NCI-H1092 treated with DMSO at 0.1 percent for 48 hours (cell line): ENCODE measurements at places on chromosomes 6 and 20.

DNA sequence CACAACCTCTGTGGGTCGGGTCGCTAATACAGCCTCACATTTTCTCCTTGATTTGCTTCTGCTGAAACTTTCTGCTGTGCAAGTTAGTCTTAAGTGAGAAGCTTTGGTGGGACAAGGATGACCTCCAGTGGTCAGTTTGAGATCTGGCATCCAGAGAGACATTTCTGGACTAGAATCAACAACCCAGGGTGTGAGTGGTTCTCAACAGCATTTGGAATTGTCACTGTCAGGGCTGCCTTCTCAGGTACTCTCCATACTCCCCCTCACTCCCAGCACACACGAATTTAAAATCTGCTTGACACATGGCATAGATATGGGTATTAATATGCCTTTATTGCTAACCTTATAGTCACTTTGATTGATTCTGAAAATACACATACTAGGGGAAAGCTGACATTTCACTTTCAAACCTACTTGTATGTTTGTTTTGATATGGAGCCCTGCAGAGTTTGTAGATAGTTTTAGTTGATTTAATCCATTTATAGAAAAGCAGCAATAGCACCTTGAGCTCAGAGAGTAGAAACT, 13.2 kb downstream of the OTOR start:
- DNase-seq = peak; percentile 70

DNA sequence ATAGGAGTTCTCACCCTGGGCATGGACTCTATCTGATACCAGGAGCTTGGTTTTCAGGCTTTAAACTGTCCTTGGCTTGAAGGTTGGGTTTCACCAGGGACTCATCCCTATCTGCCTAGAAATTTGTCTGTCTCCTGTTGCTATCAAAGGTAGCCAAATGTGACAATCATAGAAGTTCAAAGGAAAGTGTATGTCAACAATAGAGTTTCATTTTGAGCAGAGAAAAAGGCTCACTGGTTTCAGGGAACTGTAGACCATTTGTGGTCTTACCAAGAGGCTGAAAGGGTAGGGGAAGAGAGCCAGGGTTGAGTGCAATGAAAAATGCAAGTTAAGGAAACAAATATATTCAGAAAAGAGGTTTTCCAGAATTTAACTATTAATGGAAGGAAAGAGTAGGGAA, 966.8 kb upstream of the CITED2 start:
- no peak for DNase-seq

DNA sequence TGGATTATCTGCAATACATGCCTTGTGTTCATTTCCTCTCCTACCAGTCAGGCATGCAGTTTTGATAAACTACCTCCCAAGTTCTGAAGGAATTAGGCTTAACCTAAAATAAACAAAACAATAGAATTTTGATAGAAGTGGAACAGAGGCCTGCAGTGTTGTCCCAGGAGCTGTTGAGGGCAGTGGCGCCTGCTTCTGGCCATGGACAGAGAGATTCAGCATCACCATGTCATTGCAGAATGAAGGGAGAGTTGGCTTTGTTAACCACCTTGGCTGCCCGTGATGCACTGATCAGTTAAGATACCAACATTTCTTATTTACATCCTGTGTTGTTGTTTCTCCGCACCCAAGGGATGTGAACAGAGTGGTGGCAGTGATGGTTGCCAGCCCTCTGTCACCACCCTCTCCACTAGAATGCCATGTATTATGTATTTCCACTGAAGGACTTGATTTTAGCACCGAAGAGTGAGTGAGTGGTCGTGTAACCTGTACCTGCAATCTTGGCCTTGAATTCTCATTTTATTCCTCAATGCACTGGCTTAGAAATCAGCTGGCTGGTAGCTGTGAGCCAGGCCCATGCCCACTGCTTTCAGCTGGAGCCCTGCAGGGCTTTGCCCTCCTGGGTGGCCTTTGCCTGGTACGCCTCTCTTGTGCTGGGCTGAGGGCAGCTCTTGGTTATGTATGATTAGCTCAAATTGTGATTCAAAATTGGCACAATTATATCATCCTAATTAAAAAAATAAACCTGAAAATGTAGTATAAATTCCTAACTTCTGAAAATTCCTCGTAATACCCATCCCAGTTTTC, 56.5 kb downstream of the SHLD1 start:
- no peak for DNase-seq

DNA sequence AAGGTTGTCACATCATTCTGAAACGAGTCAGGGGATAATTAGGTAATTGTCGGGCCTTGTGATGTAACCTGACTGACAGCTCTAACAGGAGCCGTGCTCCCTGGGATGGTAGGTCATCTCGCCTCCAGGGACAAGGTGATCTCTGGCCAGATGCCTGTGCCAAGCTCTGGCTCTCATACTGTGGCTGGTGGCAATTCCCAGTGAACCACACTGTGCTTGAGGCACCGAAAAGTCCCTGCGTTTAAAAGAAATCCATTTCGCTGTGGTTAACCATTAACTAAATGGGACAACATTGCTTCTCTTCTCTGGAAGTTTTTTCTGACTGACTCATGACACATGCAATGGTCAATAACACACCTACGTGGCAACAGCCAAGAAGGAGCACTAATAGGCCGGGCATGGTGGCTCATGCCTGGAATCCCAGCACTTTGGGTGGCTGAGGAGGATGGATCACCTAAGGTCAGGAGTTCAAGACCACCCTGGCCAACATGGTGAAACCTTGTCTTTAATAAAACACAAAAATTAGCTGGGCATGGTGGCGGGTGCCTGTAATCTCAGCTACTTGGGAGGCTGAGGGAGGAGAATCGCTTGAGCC, 669.2 kb downstream of the PRKN start:
- DNase-seq = no peak

- no peak for DNase-seq
Observed at GRCh38 chr6:3383525-3383924, 73.3 kb downstream of the SLC22A23 start.

- no peak for DNase-seq
Observed at GRCh38 chr6:2659882-2660281, 90.8 kb downstream of the MYLK4 start.

DNA sequence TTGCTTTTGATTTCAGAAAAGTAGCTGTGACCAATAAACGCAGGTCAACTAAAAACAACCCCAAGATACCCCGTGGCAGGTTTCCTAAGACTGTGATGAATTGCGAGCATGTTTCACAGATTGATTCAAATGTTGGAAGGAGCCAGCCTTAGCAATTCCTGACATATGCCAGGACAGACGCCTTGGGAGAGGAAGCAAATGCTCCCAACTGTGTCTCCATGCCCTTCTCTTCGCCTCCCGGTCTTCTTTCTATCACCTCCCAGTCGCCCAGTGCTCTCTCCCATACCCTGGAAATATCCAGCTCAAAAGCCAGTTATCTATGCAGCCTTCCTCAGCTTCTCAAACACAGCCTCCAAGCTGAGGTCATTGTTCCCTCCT, 32.0 kb downstream of the KIAA0319 start:
- no peak for DNase-seq

- no peak for DNase-seq
Observed at GRCh38 chr20:15902493-15902892, 670.8 kb downstream of the KIF16B start.

GRCh38 chr6:17091122-17091521, 10.7 kb upstream of the STMND1 start:
- no peak for DNase-seq

- no peak for DNase-seq
Observed at GRCh38 chr20:10551732-10552724, 116.9 kb downstream of the SLX4IP start.

DNA sequence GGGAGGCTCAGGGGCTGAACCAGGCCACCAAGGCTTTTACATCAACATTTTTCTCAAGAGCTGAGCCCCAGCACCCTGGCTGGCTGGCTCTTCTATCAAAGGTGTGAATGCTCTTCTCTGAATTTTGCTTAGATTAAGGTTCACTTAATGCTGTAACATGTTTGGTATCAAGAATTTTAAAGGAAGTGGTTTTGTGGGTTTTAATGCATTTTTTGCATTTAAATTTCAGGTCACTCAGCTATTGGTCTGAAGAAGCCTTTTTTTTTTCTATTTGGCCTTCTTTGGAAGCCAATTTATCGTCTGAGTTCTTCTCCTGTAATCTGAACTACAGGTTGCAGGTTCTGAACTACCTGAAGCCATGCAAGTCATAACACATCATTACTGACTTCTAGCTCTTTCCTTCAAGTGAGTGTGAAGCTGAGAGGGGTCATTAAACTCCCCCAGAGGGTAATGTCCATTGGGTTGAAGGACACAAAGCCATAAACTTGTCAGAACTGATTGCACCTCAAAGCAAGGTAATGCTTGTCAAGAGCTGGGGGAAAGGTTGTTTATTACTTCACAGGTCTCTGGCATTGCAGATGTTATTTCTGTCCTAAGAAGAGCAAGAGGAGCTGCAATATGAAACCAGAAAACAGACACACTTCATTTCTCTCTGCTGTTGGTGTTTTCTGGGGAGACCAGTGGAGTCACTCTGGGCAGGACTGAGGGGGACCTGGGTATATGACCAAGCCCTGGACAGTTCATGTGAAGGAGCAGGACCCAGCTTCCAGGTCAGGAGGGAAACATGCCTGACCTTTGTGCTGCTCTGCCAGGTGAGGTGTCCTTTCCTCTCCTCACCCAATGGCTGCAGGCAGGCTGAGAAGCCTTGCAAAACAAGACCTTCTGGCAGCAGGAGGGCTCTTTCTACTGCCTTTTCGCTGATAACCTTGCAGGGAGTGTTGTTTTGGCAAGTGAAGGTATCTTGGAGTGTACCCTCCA, 26.1 kb upstream of the NEDD9 start:
- DNase-seq = no peak

DNA sequence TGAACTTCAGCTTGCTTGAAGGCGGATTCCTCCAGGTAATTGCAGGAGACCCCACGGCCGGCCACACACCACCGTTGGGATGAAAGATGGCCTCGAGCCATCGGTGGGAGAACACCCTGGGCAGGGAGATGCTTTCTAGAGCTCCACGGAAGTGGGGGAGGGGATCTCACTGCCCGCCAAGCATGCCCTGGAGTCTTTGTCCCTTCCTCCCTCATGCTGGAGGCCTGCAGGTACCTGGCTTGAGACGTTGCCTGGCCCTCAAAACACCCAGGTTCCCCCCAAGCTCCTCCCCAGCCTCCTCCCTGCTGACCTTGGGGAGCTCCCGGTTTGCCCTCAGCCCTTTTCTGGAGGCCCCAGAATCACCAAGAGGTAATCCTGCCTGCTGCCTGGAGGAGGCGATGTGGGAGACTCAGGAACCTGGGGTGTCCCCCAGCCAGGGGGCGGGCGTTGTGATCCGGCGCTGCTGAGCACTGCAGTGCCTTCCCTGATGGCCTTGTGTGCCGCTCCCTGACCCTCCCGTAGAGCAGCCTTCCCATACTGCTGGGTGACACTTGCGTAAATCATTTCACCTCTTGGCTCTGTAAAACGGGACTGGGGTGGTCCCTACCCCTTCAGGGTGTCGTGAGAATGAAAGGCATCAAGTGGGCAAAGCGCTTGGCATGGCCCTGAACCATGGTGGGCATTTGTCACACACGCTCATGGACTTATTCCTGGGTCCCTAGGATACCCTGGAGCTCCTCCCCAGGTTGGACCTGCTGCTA, 91.4 kb downstream of the CEBPB start:
- no peak for DNase-seq

- DNase-seq = no peak
Observed at GRCh38 chr6:52016915-52017748, 70.3 kb downstream of the PKHD1 start.

GRCh38 chr6:88641178-88641903, 322.1 kb downstream of the RNGTT start:
- DNase-seq = no peak
